ENCODE measurements at places on chromosomes 2 and 18.
A peak's percentile ranks its signal among the peaks of the same experiment; 100 is the strongest.

- DNase-seq: peak; percentile 31
Measured at GRCh38 chr18:23966909-23967308, 47.6 kb upstream of the TTC39C start.

GRCh38 chr2:106990297-106990696 is 104.3 kb upstream of the ST6GAL2 start:
- DNase-seq: no peak

GRCh38 chr2:82740527-82740926 is 1718.6 kb downstream of the SUCLG1 start:
- DNase-seq: no peak

DNA sequence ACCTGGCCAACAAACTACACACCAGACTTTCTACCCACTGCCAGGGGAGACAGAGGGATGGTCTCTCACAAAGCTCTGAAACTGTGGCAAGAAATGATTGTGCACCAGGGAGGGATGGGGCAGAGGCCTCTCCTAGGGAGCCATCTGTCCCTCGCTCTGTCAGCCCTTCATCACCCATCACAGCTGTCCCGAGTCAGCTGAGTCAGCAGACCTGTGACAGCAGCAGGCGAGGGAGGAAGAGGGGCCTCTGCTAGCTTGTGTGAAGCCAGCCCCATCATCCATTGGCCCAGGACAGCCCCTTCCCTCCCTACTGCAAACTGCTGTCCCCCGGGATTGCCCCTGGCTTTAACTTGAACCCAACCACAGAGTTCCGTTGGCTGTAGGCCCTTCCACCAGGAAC is 5.0 kb downstream of the SH2D6 start:
- no peak for DNase-seq

- DNase-seq: no peak
Measured at GRCh38 chr2:26477911-26478253, at the start of gene OTOF. OTOF (minus strand) TSS chr2:26478124.

DNA sequence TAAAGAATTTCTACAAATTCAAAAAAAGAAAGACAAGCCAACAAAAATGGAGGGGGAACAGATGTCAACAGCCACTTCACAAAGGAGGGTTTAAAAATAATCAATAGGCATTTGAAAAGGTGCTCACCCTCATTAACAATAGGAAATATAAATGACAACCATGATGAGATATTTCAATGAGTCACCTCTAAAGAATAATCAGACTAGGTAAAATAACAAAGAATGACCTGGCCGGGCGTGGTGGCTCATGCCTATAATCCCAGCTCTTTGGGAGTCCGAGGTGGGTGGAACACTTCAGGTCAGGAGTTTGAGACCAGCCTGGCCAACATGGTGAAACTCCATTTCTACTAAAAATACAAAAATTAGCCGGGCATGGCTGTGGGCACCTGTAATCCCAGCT is 133.6 kb downstream of the KCNE4 start:
- no peak for DNase-seq

- no peak for DNase-seq
Measured at GRCh38 chr2:197278799-197279763, 31.5 kb downstream of the ANKRD44 start.

DNA sequence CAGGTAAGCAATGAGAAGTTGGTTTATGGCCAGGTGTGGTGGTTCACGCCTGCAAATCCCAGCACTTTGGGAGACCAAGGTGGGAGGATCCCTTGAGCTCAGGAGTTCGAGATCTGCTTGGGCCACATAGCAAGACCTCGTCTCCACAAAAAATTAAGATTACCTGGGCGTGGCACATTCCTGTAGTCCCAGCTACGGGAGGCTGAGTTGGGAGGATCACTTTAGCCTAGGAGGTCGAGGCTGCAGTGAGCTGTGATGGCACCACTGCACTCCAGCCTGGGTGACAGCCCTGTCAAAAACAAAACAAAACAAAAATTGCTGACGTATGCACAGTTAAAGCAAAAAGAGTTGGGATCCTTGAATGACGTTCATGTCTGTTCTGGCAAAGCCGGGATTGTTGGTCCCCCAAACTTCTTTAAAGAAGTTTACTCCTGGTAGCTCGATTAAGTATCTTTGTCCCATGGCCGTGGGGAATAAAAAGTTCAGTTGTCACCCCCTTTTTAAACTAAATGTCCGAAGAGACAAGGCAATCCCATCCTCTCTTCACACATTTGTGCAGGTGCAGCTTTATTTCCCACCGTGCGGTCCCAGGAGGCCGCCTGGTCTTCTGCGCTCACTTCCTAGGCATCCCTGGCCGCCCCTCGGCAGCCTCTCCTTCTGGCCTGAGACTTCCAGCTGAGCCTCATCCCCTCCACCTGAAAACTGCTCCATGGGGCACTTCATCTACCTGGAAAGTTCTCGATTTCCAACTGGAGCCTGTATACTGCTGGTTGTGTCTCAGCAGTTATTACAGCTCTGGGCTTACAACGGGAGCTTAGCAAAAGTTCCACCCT is 762 bp upstream of the SPOPL start:
- no peak for DNase-seq

DNA sequence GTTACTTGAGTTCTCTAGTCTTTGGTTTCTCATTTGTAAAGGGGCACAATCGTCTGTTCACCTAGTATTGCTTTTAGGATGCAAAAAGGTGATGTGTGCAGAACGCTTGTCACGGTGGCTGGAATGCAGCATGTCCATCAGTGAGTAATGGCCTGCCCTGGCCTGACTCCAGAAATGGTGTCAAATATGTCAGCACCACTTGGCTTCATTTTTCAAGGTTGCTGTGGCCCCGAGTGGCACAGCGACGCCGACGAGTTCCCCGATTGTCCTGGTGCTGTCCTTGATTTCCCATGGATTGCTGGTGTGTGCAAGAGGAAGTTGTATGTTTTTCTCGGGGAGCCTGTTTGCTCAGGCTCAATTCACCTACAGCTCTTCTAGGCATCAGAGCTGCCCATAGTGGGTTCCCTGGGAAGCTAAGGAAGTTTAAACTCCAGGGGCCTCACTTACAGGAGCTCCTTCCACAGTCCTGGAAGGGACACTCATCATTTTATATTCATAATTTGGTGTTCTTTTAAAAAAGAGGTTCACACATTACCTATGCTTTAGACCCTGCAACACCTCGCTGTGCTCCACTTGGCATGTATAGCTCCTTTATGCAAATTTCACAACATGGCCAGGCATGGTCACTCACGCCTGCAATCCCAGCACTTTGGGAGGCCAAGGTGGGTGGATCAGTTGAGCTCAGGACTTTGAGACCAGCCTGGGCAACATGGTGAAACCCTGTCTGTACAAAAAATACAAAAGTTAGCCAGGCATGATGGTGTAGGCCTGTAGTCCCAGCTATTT is 25.6 kb upstream of the ZNF407 start:
- no peak for DNase-seq

DNA sequence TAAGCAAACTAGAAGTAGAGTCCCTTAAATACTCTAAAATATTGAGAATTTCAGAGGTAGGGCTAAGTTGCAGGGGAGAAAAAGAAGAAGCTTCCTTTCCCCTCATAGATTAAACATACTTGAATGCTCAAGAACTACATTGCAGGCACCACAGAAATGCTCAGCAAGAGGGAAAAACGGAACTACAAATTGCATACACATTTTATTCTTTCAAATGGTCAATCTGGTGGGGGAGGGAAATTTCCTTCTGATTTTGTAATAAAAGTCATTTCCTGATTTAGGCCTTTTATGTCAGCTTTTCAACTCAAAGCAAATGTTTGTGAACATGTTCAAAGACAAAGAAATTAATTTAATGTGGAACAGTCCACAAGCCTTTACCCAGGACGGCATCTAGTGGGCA is 33.0 kb downstream of the FARSB start:
- DNase-seq: no peak

DNA sequence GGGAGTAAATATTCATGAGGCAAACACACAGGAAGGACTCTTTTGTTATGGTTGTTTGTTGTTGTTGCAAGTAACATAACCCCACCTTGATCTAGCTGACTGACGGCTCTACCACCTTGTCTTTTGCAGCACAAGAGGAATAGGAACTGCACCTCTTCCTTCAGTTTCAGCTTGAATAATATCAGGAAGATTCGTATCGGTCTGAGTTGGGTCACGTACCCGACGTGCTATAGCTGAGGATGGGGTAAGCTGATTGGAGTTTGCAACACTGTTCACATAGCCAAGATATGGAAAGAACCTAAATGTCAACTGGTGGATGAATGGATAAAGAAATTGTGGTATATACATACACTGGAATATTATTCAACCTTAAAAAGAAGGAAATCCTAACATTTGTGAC is 14.5 kb upstream of the IL1RN start:
- no peak for DNase-seq

All from NCI-H187 treated with DMSO at 0.1 percent for 48 hours (cell line).